Suprapubic skin (tissue), 4 donors: ENCODE measurements at places on chromosomes 1 and 21. TPM values are rescaled to one million over a fixed set of nuclear protein-coding genes. Genes with fewer than 3 reads are reported as not detected.

DNA sequence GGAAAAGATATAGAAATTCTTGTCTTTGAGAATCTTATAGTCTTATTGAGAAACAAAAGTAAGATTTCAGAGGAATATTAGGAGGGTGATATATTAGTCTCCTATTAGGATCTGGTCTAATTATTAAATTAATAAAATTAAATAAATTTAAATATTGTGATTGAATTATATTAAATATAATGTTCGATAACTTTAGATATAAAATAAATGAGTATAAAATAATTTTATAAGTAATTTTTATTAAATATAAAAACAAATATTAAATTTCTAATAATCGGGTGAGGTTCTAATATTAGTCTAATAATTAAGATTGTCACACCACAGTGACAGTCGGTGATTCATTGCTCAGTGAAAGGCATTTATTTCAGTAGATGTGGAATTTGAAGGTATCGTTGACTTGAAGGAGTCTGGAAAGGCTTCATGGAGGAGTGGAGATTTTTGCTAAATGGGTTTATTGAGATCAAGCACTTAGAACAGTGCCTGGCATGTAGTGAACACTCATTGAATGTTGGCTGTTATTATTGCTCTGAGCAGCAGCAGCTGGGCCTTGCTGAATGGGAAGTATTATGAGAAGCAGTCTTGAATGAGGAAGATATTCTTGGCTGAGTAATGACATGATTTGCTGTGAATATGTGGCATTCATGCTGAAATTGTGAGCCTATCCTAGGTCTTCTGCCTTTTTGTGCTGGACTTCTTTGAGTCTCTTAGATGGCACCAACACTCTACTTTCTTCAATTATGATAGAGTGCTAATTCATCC lies 74.6 kb downstream of the USP25 start:
- H3K27ac ChIP-seq: no peak overlapping the region
- DNase-seq: no peak
- no peak overlapping the region for H3K4me3 ChIP-seq

DNA sequence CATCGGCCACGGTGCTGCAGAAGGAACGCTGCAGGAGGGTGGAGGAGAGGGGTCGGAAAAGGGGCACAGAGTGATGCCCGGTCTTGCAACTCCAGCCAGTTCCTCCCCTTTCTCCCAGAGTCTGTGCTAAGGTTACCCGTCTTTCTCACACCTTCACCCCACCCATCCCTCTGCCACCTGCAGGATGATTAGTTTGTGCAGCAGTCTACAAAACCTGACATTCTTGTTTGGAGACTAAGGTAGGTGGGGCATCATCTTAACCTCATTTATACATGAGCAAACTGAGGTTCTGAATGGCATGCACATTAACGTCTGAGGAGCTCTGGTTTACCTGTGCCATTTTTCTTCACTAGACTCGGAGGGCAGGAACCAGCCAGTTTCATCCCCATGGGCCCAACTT lies 232.3 kb downstream of the GRIK3 start:
- H3K27me3 ChIP-seq: peaks cover 14% of the 10 kb centered on the region
- no peak overlapping the region for H3K4me3 ChIP-seq
- H3K36me3 ChIP-seq: no peaks in the 10 kb centered on the region
- H3K27ac ChIP-seq: no peak overlapping the region

KRTAP7-1 gene
- 9.4 TPM for total RNA-seq

- peaks cover 50% of the 10 kb centered on the region for H3K4me1 ChIP-seq
- H3K4me3 ChIP-seq: peak within 1 kb of the TSS; percentile 84
- no peaks in the 10 kb centered on the region for H3K27me3 ChIP-seq
- H3K36me3 ChIP-seq: no peaks in the 10 kb centered on the region
- peak; percentile 98 for DNase-seq
Measured at GRCh38 chr1:77978969-77979876, at the start of gene FUBP1. Gene FUBP1, minus strand, starts transcription at chr1:77979072. Its CDS starts 68 bp downstream, at chr1:77979004.

GRCh38 chr1:244030481-244031040 lies 20.5 kb upstream of the ZBTB18 start:
- no peak for DNase-seq
- no peaks in the 10 kb centered on the region for H3K36me3 ChIP-seq
- H3K4me1 ChIP-seq: no peaks in the 10 kb centered on the region
- peaks cover 6% of the 10 kb centered on the region for H3K27me3 ChIP-seq
- H3K4me3 ChIP-seq: no peak overlapping the region
- H3K27ac ChIP-seq: no peak overlapping the region

DNA sequence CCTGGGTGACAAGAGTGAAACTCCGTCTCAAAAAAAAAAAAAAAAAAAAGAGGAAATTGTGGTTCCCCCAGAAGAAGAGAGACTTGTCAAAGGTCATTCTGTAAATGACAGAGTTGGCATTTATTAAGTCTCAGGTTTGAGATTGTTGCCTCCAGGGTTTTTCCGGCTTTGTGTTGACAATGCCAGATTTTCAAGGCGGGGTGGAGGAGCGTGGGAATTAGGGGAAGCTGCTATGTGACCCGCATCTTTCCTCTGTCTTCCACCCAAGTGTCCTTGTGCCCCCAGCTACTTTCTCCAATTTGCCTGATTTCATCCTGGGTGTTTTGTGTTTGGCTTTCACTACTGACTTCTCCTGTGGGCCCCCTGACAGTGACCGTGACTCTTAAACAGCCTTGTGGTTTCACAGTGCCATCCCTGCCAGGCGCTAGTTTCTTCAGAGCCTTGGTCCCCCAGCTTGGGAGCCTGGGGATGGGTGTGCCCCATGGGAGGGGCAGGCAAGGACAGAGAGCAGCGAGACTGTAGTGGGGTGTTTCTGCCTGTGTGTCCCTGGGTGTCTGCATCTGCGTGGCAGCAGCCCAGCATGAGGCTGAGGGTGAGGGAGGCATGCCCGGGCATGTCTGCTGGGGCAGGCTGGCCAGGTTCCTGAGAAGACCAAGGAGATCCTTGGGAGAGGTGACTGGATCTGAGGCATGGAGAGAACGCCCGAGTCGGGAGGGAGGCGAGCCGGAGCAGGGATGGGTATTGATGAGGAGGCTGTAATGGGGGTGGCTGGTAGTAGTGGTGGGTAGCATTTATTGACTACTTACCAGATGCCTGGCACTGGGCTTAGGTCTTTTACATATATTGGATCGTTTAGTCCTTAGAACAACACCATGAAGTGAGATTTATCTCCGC lies 46.3 kb downstream of the IER5 start:
- no peaks in the 10 kb centered on the region for H3K27me3 ChIP-seq
- peak overlapping the region; percentile 56 for H3K27ac ChIP-seq
- DNase-seq: no peak
- peaks cover 42% of the 10 kb centered on the region for H3K4me1 ChIP-seq
- no peaks in the 10 kb centered on the region for H3K36me3 ChIP-seq

DNA sequence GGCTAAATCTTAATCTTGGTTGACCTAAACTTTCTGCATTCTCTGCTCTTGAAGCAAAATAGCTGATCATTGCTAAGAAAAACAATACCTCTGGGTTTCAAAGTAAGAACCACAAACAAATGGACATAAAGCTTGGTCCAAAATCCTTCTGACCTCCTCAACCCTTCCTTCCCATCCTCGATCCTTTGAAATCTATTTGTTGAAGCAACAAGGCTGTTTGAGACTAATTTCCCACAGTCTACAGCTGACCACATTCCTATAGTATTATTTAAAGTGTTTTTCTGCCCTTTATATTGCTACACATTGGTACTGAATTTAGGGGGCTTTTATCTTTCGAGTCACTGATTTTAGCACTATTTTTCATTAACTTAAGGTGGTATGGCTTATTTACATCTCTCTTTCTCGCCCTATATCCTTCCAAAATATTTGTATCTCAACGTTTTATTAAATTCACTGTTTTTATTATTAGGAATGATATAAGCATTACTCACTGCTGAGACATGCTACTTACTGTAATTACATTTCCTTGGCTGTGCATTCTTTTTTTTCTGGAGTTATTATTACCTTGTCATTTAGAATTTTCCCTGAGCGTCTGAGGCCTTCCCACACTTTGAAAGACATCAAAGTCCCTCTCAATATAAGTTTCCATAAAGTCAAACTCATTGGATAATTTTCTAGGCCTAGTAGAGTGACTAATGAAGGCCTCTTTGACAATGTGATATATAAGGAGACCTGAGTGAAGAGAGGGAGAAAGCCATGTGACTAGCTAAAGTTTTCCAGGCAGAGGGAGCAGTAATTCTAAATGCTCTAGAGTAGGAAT lies 73.9 kb downstream of the RAB3GAP2 start:
- no peak overlapping the region for H3K27ac ChIP-seq
- H3K36me3 ChIP-seq: peaks cover 92% of the 10 kb centered on the region
- DNase-seq: no peak
- no peaks in the 10 kb centered on the region for H3K27me3 ChIP-seq

DNA sequence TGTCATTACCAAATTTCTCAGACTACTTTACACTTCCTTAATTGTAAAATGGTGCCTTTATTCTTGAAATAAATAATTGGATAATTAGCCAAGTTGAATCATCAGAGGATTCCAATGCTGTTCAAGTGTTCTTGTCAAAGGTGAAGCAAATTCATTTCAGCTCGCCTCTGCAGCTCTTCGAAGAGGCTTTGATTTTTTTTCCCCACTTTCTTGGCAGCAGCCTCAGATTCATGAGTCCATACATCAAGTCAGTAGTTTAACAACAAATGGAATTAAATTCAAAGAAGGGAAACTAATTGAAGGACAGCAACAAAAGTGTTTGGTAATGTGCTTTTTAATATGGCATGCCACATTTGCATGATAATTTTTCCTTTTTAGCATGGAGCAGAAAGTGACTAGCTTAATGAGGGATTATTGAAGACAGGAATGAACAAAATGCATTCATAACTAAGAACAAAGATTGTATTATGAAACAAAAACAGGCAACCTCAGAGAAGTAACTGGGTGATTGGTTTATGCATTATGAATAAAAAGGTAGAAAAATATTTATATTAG lies 239.0 kb downstream of the USH2A start:
- H3K4me3 ChIP-seq: no peak overlapping the region
- peaks cover 12% of the 10 kb centered on the region for H3K4me1 ChIP-seq
- DNase-seq: no peak
- no peaks in the 10 kb centered on the region for H3K36me3 ChIP-seq
- H3K27ac ChIP-seq: no peak overlapping the region
- H3K27me3 ChIP-seq: no peaks in the 10 kb centered on the region

HSPB7 gene
- 1.9 TPM for total RNA-seq

NLRP3 gene
- 1.4 TPM for total RNA-seq

DNA sequence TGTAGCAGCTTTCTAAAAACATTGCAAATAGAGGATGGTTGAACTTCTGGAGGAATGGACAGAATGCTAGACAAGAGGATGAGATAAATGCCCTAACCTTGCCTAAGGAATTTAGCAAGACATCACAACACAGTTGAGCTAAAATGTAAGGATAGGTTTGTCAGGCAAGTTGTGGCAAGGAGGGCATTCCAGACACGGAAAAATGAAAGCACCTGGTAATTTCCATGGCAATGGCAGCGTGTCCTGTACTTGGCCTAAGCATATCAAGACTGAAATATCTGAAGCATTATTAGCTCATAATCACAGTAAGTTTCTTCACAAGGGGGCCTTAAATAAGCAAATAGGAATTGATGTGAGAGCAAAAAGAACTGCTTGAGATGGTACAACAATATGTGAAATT lies 105.1 kb upstream of the USP25 start:
- H3K27ac ChIP-seq: no peak overlapping the region
- no peaks in the 10 kb centered on the region for H3K36me3 ChIP-seq

LCK gene
- 1.9 TPM for total RNA-seq
